ENCODE measurements at places on chromosomes 4 and X.

- DNase-seq, result peak; percentile 57
Measured at GRCh38 chr4:76305971-76306881, at the start of gene STBD1. Gene STBD1 (plus strand): TSS chr4:76306733. CDS start chr4:76306770, 37 bp downstream.

DNA sequence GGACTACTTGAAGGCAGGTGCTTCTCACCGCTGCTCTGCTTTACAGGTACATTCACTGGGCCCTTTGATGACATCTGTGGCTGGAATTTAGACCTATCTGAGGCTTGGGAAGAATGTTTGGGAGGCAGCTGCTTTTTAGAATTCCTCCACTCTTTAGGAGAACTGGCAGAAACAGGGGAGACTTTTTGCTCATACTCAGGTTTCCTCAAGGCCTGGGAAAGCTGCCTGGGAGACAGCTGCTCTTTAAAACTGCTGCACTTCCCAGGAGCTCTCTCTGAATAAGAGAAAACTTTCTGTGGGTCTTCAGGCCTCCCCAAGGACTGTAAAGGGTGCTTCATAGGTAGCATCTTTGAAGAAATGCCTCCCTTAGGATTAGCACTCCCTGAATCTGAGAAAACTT is 14.3 kb downstream of the CT47C1 start:
- DNase-seq, result no peak

DNA sequence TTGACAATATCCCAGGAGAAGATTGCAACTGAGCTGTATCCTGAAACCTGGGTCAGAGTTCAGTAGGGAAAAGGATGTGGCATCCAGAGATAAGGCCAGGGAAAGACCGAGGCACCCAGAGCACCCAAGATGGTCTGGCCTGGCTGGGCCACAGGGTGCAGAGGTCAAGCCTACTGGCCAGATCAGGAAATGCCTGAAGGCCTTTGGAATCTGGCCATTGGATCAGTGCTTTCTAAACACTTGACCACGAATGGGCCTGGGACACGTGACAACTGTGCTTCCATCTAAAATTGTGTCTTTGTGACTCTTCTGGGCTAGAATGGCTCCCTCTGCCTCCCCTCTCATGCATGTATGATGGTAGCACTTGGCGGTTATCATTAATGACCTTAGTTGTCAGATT is 316.9 kb downstream of the EVC2 start:
- no peak for DNase-seq

GRCh38 chrX:115363372-115363771 is 73.9 kb downstream of the LUZP4 start:
- DNase-seq, result no peak

GRCh38 chr4:119693126-119693525 is 64.5 kb upstream of the PDE5A start:
- no peak for DNase-seq

DNA sequence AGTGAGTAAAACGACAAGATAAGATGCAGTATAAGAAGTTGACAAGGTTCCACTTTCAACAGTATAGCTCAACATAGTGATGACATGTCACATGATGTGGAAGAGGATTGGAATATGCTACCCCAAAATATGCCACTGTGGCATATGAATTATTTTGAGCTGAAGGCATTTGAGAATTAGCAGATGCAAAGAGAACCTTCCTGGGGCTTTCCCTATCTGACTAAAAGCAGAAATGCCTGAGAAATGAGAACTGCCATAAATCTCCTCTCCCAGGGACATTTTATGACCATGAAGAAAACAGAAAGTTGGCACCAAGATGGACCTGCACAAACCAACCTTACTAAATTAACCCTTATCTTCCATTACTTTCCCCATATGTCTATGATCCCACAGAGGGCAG is 24.8 kb downstream of the CDKN2AIP start:
- DNase-seq, result no peak

GRCh38 chrX:98717970-98718369 is 1692.1 kb downstream of the PCDH19 start:
- no peak for DNase-seq

DNA sequence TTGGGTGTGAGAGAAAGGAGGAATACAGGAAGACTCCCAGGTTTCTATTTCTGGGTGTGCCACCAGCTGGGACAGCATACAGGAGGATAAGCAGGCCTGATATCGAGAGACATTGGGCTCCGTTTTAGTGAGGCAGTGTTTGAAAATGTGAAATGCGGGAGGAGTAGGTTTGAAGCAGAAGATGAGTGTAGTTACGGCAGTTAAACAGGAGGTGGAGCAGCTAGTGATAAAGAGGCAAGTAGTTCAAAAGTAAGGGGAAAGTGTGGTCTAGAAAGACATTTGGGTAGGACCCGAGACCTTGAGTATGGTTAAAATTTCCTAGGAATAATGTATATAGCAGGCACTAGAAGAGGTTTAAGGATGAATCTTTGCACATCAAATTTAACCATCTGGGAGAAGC is 42.4 kb downstream of the DCUN1D4 start:
- DNase-seq, result no peak

DNA sequence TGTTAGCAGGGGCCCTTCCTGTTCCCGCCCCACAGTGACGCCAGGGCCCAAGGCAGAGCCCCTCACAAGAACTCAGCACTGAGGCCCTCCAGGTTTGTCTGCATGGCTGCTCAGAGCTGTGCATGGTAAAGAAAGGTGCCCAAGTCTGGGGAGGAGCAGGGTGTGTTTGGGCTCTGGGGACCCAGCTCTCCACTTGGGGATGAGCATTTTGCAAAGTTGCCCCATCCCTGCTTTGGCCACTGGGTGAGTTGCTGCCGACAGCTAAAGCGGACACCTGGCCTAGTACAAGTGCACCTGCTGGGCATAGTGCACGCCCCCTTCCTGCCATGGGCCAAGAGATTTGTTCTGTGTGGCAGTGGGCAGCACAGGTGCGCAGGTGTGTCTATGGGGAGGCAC is 2.0 kb upstream of the MXD4 start:
- DNase-seq, result no peak

GRCh38 chr4:57233386-57233785 is 123.2 kb upstream of the IGFBP7 start:
- no peak for DNase-seq

DNA sequence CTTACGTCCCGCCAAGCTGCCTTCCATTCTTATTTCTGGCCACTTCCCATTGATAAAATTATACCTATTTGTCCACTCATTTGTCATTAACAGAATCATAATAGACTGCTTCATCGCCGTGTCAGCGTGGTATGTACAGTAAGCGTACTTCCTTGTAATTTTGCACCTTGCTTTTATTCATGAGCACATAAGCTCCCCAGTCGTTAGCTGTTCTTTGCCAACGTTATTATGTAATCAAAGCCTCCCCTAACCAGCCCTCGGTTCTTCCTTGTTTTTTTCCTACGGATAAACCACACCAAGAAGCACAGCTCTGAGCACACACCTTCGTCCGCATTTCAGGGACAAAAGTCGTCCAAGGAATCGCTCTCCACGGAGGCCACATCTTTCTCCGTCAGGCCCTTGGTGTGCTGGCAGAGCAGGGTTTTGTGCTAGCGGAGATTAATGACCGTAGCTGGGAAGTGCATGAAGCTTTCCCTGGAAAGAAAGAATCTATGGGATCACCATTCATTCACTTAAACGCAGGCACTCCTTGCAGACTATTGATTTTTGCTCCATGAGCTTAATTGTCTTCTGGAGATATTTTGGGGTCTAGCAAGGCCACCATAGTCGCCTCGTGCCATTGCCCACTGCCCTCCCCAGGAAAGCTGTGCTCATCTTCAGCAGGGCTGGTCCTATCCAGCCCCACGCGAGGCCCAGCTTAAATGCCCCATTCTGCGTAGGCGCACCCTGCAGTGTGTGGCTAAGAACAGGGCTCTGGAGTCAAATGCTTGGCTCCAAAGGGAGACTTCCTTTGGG is 200.9 kb upstream of the PSAPL1 start:
- DNase-seq, result no peak

- no peak for DNase-seq
Measured at GRCh38 chr4:168433571-168433970, 46.7 kb downstream of the DDX60L start.

- DNase-seq, result no peak
Measured at GRCh38 chrX:45505214-45505613, 304.5 kb upstream of the DIPK2B start.

DNA sequence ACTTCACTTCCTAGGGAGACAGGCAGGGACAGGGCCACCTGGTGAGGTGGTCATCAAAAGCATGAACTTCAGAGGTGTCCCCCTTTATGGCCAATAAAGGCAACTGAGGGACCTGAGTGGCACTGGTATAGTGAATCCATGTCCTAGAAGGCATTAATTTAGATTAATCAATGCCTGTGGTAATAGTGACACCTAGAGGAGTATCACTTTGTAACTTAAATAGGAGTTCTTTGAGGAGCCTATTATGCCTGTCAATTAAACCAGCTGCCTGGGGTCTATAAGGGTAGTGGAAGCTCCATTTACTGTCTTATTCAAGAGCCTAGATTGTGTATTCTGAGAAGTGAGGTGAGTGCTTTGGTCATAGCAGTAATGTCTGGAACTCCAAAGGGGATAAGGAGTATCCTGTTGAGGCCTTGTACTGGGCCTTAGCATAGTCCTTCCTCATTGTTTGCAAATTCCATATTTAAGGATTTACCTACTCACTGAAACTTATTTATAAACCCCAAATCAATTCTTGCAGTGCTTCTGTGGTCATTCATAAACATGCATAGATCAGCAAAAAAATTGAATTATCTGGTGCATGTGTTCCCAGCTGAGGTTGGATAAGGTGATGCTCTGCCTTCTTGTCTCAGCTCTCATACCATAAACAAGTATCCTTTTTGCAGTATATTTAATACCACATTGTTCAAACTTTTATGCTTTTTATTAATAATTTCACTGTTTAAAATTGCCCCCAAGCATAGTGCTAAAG is 213.8 kb upstream of the RADX start:
- DNase-seq, result no peak

GRCh38 chr4:36301127-36301526 is 19.7 kb downstream of the DTHD1 start:
- no peak for DNase-seq

DNA sequence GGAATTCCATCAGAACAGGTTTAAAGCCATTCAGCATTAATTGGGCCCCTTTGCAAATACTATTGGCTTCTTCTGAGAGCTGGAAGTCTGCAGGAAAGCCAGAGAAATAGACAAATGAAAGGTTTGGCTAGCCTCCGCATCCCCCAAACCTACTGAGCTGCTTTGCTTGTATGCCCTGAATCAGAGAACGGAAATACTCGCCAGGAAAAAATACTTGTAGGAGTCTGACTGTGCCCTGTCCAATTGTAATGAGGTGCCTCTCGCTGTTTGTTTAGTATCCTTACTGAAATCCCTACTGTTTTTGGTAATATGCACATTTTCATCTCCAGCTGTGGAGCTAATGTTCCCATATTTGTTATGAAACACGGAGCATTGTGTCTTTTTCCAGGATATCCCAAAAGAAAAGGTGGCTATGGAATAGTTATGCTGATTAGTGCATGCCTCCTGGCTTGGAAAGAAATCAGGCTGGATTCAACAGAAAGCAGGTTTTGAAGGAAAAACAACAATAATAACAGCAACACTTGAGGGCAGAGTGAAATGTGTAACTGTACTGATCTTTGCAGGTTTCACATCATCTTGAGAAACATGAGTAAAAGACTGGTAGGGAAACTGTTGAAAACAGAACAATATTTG is 50.7 kb upstream of the NLGN4X start:
- no peak for DNase-seq

GRCh38 chrX:30307466-30307865 is 1.7 kb downstream of the NR0B1 start:
- no peak for DNase-seq

- DNase-seq, result no peak
Measured at GRCh38 chr4:55561889-55562288, 15.2 kb upstream of the CLOCK start.

GRCh38 chrX:48558271-48558670 is 16.0 kb upstream of the RBM3 start:
- DNase-seq, result no peak

DNA sequence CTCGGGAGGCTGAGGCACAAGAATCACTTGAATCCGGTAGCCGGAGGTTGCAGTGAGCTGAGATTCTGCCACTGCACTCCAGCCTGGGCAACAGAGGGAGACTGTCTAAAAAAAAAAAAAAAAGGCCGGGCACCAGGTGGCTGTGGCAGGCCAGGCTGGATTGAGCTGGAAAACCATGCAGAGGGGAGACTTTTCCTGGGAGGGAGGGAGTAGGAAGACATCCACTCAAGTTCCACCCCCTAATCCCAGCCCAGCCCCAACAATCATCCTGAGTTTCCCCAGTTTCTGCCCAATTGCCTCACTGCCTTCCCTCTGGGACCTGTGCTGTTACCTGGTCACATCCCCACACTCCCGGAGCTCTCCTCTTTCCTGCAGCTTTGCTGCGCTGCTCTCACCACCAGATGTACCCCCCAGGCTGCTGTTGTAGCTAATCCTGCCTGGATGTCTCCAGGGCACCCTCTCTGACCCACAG is 9.0 kb upstream of the TSPYL2 start:
- no peak for DNase-seq

DNA sequence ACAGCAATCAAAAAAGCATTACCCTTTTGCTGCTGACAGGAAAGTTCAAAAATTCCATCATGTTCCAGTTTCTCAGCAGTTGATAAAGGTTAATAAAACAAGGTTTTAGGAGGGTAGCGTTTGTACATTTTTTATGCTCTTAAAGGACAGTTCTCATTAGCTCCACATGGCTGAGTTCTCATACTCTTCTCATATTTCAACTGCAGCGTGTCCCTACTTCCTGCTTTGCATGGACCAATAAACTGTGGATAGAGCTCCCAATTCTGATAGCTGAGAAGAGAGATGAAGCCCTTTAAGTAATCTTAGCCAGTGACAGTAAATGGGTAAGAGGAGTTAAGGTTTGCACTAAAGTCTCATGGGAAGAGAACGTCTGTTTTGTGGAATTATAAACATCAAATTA is 53.5 kb downstream of the SPANXA2 start:
- DNase-seq, result peak; percentile 12

GRCh38 chr4:53563824-53564223 is 27.5 kb downstream of the LNX1 start:
- no peak for DNase-seq

- DNase-seq, result peak; percentile 35
Measured at GRCh38 chr4:120517966-120518365, 404.6 kb downstream of the PRDM5 start.

- DNase-seq, result no peak
Measured at GRCh38 chr4:173264245-173264644, 69.9 kb downstream of the HMGB2 start.

DNA sequence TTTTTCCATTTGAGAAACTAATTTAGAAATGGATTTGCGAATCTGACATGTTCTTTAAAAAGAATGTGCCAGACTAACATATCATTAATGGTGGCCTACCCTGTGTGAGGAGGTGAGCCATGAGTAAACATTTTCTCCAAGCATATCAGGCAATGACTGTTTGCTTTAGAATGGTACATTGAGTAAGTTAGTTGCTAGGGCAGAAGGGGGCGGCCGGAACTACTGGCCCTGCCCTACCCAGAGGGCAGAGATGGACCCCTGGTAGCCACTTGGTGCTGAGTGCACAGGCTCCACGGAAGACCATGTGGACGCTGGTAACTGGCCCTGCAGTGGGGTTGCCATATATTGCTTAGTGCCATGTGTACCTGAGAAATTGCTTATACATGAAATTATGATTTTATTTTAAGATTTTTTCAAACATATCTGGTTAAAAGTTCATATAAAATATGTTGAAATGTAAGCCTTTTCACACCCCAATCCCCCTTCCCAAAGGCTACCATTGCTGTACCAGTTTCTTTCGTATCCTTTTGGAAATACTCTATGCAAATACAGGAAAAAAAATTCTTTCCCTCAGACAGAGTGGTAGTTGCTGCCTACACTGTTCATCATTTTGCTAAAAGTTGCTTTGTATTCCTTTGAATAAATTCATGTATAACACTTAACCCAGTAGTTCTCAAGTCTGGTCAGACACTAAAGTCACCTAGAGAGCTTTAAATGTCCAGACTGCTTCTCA is 8.8 kb downstream of the FNIP2 start:
- no peak for DNase-seq
